ENCODE measurements at places on chromosomes 2 and 18. TPM values are rescaled to one million over a fixed set of nuclear protein-coding genes. Genes with fewer than 3 reads are reported as not detected.

DNA sequence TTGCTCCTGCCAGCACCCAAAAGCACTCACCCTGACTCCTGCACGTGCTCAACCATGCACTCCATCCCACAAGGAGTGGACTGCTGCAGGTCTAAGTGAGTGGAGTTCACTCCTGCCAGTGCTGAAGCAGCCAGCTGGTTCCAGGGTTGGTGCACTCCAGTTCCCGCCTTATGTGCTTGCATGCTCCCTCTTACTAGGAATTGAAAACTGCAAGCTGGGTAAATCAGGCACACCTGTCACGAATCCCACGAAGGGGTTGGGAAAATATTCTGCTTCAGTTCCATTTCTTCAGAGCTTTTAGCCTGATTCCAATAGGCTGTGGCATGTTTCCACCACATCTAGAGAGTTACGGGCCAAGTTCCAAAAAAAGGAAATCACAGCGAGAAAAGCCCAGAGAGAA is 1365.5 kb upstream of the CHAC2 start:
- H3K4me3 ChIP-seq: no peak overlapping the region
- no peaks in the 10 kb centered on the region for H3K4me1 ChIP-seq
- no peak overlapping the region for H3K27ac ChIP-seq
- DNase-seq: no peak
- no peaks in the 10 kb centered on the region for H3K27me3 ChIP-seq

GRCh38 chr18:596288-596881 is 403 bp upstream of the CLUL1 start:
- peaks cover 5% of the 10 kb centered on the region for H3K4me1 ChIP-seq
- H3K27me3 ChIP-seq: no peaks in the 10 kb centered on the region
- H3K36me3 ChIP-seq: no peaks in the 10 kb centered on the region
- no peak overlapping the region for H3K4me3 ChIP-seq
- DNase-seq: peak; percentile 71
- no peak overlapping the region for H3K27ac ChIP-seq

SH3RF3 gene
- 0.42 TPM for total RNA-seq

IL18RAP gene
- not detected for total RNA-seq

DNA sequence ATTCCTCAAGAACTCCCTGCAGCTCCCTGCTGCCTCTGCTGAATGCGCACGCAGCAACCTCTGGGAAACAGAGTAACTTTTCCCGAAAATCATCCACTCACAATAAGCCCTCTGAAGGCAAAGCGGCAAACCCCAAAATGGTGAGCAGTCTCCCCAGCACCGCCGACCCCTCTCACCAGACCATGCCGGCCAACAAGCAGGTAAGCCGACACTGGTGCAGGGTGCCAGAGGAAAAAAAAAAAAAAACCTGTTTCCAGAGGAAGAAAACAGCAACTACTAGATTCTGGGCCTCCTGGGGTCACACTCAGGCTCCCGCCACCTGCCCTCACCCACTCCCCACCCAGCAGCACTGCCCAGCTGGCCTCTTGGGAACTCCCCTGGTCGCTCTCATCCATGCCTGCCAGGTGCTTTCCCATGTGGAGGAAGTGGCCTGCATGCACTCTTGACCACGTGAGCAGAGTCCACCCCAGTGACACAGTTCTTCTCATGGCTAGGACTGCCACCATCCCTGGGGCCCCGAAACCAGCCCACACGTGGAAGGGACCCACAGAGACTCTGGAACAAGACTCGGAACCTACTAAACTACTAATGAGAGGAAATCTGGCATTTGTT is 36.9 kb downstream of the KCTD18 start:
- no peak overlapping the region for H3K27ac ChIP-seq
- peaks cover 50% of the 10 kb centered on the region for H3K36me3 ChIP-seq
- H3K4me1 ChIP-seq: peaks cover 2% of the 10 kb centered on the region
- DNase-seq: no peak
- no peak overlapping the region for H3K4me3 ChIP-seq
- no peaks in the 10 kb centered on the region for H3K27me3 ChIP-seq

- DNase-seq: no peak
- no peaks in the 10 kb centered on the region for H3K27me3 ChIP-seq
- H3K4me1 ChIP-seq: no peaks in the 10 kb centered on the region
- no peak overlapping the region for H3K4me3 ChIP-seq
- no peaks in the 10 kb centered on the region for H3K36me3 ChIP-seq
These were observed 62.3 kb downstream of the VWA3B start for GRCh38 chr2:98149333-98149697.

FHL2 gene
- 33.2 TPM for total RNA-seq

CPLX4 gene
- not detected for total RNA-seq

GRCh38 chr18:43934322-43934721 is 657.0 kb upstream of the SYT4 start:
- H3K27me3 ChIP-seq: no peaks in the 10 kb centered on the region
- H3K36me3 ChIP-seq: no peaks in the 10 kb centered on the region
- H3K4me1 ChIP-seq: no peaks in the 10 kb centered on the region
- H3K4me3 ChIP-seq: no peak overlapping the region
- DNase-seq: no peak

- H3K36me3 ChIP-seq: no peaks in the 10 kb centered on the region
- H3K4me1 ChIP-seq: peaks cover 2% of the 10 kb centered on the region
- no peak overlapping the region for H3K4me3 ChIP-seq
- H3K27ac ChIP-seq: no peak overlapping the region
- no peaks in the 10 kb centered on the region for H3K27me3 ChIP-seq
These were observed 1.8 kb upstream of the ACVR1 start for GRCh38 chr2:157877761-157878400.

Measured in H1 (cell line).